ENCODE measurements at places on chromosomes 6 and 20.

- DNase-seq: no peak
- no peaks in the 10 kb centered on the region for H3K27me3 ChIP-seq
- H3K4me3 ChIP-seq: no peak overlapping the region
- no peak overlapping the region for H3K27ac ChIP-seq
- H3K36me3 ChIP-seq: no peaks in the 10 kb centered on the region
These were observed 571.4 kb downstream of the EPHA7 start for GRCh38 chr6:92847988-92848387.

- no peaks in the 10 kb centered on the region for H3K36me3 ChIP-seq
- H3K4me3 ChIP-seq: no peak overlapping the region
- no peaks in the 10 kb centered on the region for H3K4me1 ChIP-seq
- DNase-seq: no peak
- H3K27ac ChIP-seq: no peak overlapping the region
These were observed 284.8 kb downstream of the PTPRK start for GRCh38 chr6:128235556-128235955.

DNA sequence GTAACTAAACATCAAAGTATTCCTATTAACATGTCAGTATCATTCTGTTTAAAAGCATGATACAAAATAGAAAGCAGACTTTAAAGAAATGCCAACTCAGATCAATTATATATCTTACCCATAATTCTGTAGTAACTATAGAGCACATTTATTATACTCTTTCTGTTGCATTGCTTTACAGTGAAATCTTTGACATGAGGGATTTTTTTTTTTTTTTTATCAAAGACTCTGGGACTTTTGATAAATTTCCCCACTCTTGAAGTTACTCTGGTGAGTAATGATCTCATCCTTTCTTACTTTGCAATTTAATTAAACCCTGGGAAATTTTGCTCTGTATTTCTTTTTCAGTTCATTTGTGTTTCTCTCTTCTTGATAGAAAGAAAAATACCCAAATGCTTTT, 17.4 kb downstream of the ADGRF4 start:
- no peaks in the 10 kb centered on the region for H3K4me1 ChIP-seq
- no peak for DNase-seq
- no peak overlapping the region for H3K27ac ChIP-seq
- no peaks in the 10 kb centered on the region for H3K27me3 ChIP-seq

GRCh38 chr6:39140556-39141167, 25.7 kb upstream of the SAYSD1 start:
- no peak overlapping the region for H3K4me3 ChIP-seq
- DNase-seq: no peak
- no peak overlapping the region for H3K27ac ChIP-seq
- no peaks in the 10 kb centered on the region for H3K36me3 ChIP-seq

- no peaks in the 10 kb centered on the region for H3K36me3 ChIP-seq
- H3K27me3 ChIP-seq: peaks cover 30% of the 10 kb centered on the region
These were observed 252.3 kb upstream of the KCNG1 start for GRCh38 chr20:51275181-51275580.

Data from HCT116 (cell line).